ENCODE measurements at places on chromosomes 1 and 21. TPM values are rescaled to one million over a fixed set of nuclear protein-coding genes. Genes with fewer than 3 reads are reported as not detected.

The ALPL gene
- 3.5 TPM for total RNA-seq

The SAMD11 gene
- 1.1 TPM for total RNA-seq

The TMEM200B gene
- 0.31 TPM for total RNA-seq

- DNase-seq = no peak
These were observed 1.0 kb upstream of the ARID1A start for GRCh38 chr1:26694638-26695355.

GRCh38 chr1:5643360-5644107 lies 348.7 kb downstream of the NPHP4 start:
- DNase-seq = peak; percentile 1

DNA sequence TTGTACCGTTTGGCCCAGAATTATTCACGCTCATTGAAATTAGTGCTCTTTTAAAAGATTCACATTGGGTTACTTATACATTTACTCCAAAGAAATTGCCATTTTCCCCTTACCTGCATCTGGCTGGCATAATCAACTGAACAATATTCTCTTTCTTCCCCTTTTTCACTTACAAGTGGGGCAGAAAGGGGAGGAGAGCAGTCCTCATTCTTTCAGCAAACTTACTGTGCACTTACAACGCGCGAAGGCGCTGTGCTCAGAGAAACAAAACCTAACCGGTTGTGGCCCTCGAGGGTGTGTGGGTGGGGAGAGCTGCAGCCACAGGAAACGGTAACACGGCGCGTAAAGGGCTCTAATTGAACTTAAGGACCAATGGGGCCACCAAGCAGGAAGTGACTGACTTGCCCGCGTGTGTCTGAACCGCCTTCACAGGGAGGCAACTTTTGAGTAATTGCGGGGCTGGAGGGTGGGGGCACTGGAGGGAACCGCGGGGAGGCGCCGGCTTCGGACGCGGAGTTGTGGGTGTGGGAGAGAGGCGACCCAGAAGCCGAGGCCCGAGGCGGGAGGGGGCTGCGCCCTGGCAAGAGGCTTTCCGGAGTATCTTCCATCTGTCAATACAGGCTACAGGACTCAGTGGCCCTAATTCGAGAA lies 693 bp upstream of the PNRC2 start:
- peak; percentile 65 for DNase-seq

All from pancreas (tissue), 10 donors.